ENCODE measurements at places on chromosomes 3 and 15. TPM values are rescaled to one million over a fixed set of nuclear protein-coding genes. Genes with fewer than 3 reads are reported as not detected.

DNA sequence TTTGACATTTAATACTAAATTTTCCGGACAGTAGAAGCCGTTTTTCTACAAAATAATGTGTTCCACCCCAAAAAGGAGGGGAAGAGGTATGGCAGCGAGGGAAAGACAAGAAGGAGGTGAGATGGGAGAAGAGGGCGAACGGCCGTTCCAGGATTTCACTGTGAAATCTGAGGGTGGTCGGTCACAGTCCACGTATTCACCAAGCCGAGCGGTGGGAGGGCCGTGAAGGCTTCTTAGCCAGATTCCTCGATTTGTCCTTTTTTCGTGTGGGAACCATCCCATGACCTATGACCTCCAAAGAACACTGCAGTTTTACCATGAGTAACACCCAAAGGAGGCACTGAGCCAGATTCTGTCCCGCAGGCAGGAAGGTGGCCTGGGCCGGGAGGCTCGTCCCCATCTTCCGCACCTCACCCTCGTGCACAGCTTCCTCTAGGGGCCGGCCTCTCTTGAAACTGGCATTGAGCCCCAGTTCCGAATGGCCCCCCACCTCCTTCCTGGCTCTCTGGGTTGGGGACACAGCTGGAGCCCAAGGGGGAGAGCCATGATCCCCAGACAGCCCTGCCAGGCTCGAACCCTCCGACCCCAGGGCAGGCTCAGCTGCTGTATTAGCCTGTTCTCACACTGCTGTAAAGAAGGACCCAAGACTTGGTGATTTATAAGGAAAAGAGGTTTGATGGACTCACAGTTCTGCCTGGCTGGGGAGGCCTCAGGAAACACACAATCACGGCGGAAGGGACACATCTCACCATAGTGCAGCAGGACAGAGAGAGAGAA is 23.7 kb downstream of the XXYLT1 start:
- no peak overlapping the region for H3K27ac ChIP-seq
- H3K4me1 ChIP-seq: peaks cover 17% of the 10 kb centered on the region
- no peak for DNase-seq
- H3K36me3 ChIP-seq: no peaks in the 10 kb centered on the region

- H3K4me1 ChIP-seq: no peaks in the 10 kb centered on the region
- no peaks in the 10 kb centered on the region for H3K36me3 ChIP-seq
- no peak for DNase-seq
- H3K4me3 ChIP-seq: no peak overlapping the region
- H3K27ac ChIP-seq: no peak overlapping the region
Observed at GRCh38 chr15:63950911-63951481, 95.3 kb downstream of the DAPK2 start.

GRCh38 chr3:190323246-190323626 is 990 bp upstream of the CLDN1 start:
- H3K4me3 ChIP-seq: no peak overlapping the region
- H3K27me3 ChIP-seq: peaks cover 2% of the 10 kb centered on the region
- no peak overlapping the region for H3K27ac ChIP-seq
- H3K4me1 ChIP-seq: no peaks in the 10 kb centered on the region

GRCh38 chr15:40500568-40501330 is 30.0 kb downstream of the CHST14 start:
- no peaks in the 10 kb centered on the region for H3K36me3 ChIP-seq
- DNase-seq: no peak
- no peak overlapping the region for H3K27ac ChIP-seq
- H3K4me3 ChIP-seq: no peak overlapping the region

DNA sequence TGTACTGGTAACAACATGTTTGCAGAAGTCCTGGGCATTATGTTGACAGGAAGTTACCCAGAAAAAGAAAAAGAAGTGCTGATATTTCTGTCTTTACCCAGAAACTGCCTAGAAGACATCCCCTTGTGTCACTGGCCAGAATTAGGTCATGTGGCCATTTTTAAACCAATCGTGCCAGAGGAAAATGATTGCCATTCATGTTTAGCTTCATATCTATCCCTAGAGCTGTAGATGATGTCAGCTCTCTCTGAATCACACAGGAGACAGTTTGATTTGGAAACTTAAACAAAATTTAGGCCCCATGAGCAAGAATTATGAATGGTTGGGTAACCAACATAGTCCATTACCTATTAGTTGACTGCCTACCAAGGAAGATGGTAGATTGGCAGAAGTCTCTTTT is 8.9 kb upstream of the PLOD2 start:
- H3K36me3 ChIP-seq: no peaks in the 10 kb centered on the region
- no peaks in the 10 kb centered on the region for H3K27me3 ChIP-seq
- no peak for DNase-seq
- no peak overlapping the region for H3K4me3 ChIP-seq
- no peak overlapping the region for H3K27ac ChIP-seq

- no peak overlapping the region for H3K4me3 ChIP-seq
- H3K27ac ChIP-seq: no peak overlapping the region
Observed at GRCh38 chr3:99484871-99485270, 153.5 kb upstream of the COL8A1 start.

DNA sequence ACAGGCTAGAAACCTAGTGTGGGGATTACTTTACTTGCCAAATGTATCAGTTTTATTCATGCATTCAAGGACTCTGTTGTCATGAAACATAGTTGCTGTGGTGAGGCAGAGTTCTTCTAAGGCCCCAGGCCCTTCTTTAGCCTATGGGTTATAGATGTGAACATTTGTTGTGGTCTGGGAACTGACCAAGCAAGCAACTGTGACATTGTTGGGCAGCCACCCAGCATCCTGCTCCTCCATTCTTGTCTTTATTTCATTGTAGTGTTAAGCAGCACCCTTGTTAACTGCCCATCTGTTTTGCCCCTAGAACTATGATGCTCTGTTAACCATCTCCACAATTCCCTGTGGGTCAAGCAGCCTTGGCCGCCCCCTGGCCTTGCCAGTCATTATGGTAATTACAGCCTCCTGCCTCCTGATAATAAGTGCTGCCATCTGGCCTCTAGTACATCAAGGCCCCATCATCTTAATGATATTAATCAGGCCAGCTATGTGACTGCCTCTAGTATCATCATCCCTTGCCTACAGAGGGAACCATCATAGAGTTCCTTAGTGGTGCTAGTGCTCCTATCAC is 12.2 kb upstream of the IFT57 start:
- H3K27me3 ChIP-seq: no peaks in the 10 kb centered on the region
- DNase-seq: no peak
- H3K4me1 ChIP-seq: no peaks in the 10 kb centered on the region
- H3K27ac ChIP-seq: no peak overlapping the region
- no peak overlapping the region for H3K4me3 ChIP-seq

DNA sequence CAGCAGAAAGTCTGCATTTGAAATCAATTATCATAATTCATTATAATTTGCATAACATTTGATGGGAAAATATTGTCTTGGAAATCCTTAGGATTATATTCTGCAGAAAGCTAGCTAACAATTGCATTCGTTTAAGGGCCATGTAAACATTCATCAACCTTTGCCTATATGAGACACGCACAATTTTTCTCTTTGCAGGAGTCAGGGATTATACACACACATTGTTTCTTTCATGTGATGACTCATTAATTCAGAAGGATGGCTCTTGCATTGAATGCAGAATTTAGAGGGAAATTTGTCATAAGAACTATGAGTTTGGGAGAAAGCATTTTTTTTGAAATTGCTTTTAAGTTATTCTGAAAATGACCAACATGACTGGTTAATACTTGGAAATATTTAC is 844.7 kb downstream of the DIPK2A start:
- no peaks in the 10 kb centered on the region for H3K36me3 ChIP-seq
- DNase-seq: no peak
- no peak overlapping the region for H3K27ac ChIP-seq
- H3K4me3 ChIP-seq: no peak overlapping the region

The CNTN6 gene
- not detected for polyA plus RNA-seq

The LHFPL4 gene
- 0.05 TPM for polyA plus RNA-seq

The MGLL gene
- 195 TPM for polyA plus RNA-seq

The PLS1 gene
- 1.4 TPM for polyA plus RNA-seq

Data from GM12878 (cell line).